Hematopoietic multipotent progenitor cell (in vitro differentiated cells): ENCODE measurements at places on chromosomes 1 and 21.

- no peak for DNase-seq
Measured at GRCh38 chr1:156709757-156710489, 4.5 kb upstream of the CRABP2 start.

GRCh38 chr21:41367945-41368734, 6.3 kb downstream of the MX2 start:
- no peak for DNase-seq

- no peak for DNase-seq
Measured at GRCh38 chr1:117370509-117370908, 3.3 kb downstream of the MAN1A2 start.

DNA sequence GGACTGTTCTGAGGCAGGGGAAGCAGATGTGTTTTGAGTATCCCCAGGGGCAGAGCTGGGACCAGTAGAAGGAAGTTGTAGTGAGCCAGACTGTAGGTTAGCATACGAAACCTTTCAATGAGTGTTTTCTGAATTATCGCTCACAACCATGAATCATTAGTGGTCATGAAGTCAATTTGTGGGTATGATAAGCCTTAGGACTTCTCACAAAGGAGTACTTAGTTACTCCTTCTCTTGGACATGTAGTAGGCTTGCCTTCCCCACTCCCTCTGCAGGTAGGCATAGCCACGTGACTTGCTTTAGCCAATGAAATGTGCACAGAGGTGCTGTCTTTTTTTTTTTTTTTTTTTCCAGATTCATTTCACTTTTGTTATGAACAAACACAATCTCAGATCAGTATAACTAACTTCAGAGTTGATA, 23.9 kb upstream of the FAAH start:
- peak; percentile 13 for DNase-seq

GRCh38 chr21:38913893-38914527, 108.3 kb downstream of the ETS2 start:
- DNase-seq: no peak

DNA sequence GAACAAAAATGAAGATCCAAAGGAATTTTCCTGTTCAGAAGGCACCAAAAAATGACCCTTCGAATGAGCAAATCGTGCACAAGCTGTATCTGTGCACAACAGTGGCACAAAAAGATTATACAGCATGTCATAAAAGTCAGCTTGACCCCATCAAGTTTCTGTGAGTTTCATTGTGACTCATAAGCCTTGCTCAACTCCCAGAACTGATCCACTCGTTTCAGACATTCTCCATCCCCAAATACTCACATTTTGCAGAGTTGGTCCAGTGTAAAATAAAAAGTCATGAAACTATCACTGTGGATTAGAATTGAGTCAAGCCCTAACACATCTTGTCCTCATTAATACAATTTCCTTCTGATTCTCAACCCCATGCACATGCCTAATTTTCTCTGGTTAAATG, 174.7 kb upstream of the PKN2 start:
- no peak for DNase-seq

GRCh38 chr1:161266202-161266601, 7.7 kb downstream of the PCP4L1 start:
- no peak for DNase-seq

- DNase-seq: peak; percentile 84
Measured at GRCh38 chr1:148318123-148318903, 164.8 kb downstream of the PPIAL4G start.

DNA sequence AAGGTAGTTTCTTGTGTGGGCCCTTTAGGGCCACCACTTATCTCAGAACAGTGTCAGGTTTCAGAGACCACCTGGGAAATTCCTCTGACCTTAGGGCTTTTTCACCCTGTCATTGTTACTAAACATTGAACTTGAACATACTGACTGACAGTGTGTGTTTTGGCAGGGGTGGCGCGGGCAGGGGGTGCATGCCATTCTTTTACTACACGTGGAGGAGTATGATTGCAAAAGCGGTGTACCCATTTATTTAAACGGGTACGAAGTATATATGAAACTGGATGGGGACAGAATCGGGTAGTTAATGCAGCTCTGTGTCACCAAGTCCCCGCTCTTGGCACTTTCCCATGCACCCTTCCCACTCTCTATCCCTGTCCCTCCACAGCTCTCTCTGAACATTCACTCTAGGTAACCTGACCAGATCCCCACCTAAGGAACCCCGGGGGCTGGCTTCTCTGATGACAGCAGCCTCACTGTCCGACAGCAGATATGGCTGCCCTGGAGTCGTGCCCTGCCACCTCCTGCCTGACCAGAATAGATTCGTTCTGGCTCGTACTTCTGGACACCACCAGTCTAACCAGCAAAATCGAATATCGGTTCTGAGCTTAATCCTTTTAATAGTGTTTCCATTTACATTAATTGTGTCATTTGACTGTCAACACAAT, 51.3 kb downstream of the NFASC start:
- DNase-seq: no peak

GRCh38 chr21:46667741-46668380, 32.4 kb downstream of the PRMT2 start:
- DNase-seq: no peak

GRCh38 chr1:53123453-53124140, 18.8 kb downstream of the SLC1A7 start:
- no peak for DNase-seq

- no peak for DNase-seq
Measured at GRCh38 chr1:235105051-235106043, 23.3 kb downstream of the TOMM20 start.

GRCh38 chr1:65880611-65881010, 87.9 kb downstream of the PDE4B start:
- DNase-seq: no peak

GRCh38 chr21:40436261-40436660, 410.7 kb downstream of the DSCAM start:
- no peak for DNase-seq

- DNase-seq: no peak
Measured at GRCh38 chr1:235820061-235820460, 46.6 kb downstream of the LYST start.

- DNase-seq: no peak
Measured at GRCh38 chr1:176448340-176448739, 14.6 kb upstream of the PAPPA2 start.

DNA sequence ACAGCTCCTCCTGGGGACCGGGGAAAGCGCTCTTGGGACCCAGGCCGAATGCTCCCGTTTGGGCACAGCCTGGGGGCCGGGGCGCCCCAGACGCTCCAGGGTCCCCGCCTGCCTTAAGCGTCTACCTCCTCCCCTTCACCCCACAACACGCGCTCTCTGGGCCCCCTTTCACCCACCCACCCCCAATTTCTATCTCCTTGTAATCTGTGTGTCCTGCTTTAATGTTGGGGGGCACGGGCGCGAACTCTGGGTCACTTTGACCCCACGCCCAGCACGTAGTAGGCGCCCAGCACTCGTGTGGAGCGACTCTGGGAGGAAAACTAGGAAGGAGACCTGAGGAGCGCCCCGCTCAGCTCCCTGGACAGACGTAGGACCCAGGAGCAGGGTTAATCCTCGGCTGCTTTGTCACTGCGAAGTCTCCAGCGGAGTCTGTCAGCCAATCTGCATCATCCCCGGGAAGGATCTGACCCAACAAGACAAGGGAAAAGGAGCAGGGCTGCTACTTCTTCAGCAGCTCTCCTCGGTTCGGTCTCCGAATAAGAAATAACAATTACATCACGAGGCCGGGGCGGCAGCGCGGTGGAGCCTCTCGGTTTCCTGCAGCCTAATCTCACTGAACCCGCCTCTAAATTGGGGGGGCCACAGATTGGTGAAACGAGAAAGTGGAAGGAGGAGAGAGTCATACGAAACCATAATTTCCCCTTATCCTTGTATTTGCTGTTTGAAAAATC, 757 bp upstream of the NRIP1 start:
- DNase-seq: peak; percentile 44
